T-helper 9 cell (primary cell): ENCODE measurements at places on chromosomes 3 and 15.

GRCh38 chr3:143002083-143002712 lies 828 bp downstream of the U2SURP start:
- DNase-seq = no peak

- DNase-seq = no peak
Measured at GRCh38 chr3:188211476-188211875, 57.5 kb downstream of the LPP start.

DNA sequence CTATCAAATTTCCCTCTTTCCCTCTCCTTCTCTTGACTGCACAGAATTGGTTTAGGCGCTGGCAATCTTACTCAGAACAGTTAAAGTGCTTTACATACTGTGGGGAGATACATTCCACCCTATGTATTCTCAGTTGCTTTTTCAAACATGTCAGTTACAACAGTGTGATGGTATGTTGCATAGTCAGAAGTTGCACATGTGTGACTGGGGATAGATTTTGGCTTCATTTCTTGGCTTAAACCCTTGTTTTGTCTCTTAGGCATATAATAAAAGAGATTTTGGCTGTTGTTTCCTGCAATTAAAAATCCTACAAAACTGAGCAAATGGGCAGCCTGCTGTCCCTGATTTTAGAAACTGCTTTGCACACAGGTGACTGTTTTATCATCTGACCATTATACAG lies 86.7 kb downstream of the PIK3R4 start:
- no peak for DNase-seq

DNA sequence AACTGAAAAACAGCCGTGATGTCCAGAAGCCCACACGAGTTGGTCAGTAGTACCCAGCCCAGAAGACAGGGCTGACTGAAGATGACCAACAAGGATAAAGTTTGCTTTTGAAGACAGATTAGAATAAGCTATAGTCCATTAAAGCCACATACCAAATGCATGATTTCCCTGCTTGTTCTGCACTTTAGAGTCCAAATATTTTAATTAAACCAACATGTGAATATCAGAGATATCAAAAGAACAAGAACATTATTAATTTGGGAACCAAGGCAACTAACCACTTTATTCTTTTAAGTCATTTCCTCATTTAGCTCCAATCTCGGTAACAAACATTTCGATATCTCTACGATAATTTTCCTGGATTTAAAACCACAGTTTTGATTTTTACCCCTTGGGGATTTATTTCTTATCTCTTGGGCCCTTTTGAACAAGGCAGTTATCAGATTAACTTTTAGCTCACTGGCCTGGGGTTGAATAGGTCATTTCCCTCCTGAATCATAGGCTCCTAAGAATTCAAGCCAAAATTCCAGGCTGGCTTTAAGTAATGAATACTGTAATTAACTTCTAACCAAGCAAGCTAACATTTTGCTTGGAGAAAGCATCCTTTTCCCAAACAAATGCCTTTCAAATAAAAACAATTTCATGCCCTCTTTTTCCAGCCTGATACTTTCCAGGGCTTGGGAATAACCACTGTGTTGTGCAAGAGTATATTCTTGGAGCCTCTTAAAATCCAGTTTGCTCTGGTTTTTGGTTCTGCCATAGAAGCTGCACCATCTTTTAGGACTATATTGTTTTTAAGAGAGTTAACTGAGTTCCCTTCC lies 102.9 kb upstream of the NR2E3 start:
- DNase-seq = no peak

DNA sequence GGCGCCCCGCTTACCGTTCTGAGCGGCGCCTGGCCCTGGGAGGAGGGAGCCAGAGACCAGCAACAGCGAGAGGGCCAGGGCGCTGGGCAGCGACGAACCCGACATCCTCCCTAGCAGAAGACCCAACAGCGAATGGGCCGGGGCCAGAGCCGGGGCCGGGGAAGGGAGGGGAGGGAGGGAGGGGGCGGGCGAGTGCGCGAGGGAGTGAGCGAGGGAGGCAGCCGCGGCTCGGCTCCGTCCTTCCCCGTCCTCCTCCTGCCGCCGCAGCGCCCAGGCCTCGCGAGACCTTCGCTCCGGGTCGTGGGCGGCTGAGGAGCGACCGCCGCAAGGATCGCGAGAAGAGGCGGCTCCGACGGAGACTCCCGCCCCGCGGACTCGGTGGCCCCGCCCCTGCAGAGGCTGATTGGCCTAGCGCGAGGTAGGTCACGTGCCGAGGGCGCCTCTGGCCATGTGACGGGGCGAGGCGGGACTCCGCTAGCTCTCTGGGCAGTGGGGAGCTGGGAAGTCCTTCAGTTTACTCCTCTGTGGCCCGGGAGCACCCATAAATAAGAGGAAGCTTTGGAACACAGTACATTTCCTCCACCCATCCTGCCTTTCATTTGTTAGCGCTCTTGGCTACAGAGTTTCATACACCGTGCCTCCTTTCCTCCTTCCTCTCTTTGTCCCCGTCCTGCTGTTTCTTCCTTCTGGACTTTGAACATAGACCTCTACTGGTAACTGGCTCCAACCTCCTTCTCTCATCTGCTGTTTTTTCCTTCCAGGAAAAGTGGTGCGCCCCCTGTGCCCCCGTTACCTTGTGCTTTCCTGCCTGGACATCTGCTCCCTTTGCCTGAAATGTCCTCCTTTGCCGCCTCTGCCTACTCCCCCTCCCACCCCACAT lies at the start of gene NPTN:
Gene NPTN (minus strand): TSS at position 279 of the 880 bp plus-strand sequence. CDS start 174 bp downstream, at position 105.
- DNase-seq = peak; percentile 96

DNA sequence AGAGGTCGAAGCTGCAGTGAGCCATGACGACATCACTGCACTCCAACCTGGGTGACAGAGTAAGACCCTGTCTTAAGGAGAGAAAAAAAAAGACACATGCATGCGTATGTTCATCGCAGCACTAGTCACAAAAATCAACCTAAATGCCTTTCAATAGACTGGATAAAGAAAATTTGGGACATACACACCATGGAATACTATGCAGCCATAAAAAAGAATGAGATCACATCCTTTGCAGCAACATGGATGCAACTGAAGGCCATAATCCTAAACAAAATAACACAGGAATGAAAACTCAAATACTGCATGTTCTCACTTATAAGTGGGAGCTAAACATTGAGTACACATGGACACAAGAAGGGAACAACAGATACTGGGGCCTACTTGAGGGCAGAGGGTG lies 53.1 kb downstream of the FSIP1 start:
- no peak for DNase-seq

DNA sequence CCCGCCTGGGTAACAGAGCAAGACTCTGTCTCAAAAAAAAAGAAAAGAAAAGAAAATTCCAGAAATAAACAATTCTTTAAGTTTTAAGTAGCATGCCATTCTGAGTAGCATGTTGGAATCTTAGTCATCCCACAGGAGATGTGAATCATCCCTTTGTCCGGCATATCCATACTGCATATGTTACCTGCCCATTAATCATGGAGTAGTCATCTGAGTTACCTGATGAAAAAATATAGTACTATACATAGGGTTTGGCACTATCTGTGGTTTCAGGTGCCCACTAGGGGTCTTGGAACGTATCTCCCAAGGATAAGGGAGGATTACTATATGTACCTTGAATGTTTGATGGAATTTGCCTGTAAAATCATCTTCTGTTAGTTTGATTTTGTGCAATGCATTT lies 6.3 kb upstream of the CCR4 start:
- no peak for DNase-seq

GRCh38 chr15:96166223-96167200 lies 164.0 kb upstream of the NR2F2 start:
- no peak for DNase-seq

DNA sequence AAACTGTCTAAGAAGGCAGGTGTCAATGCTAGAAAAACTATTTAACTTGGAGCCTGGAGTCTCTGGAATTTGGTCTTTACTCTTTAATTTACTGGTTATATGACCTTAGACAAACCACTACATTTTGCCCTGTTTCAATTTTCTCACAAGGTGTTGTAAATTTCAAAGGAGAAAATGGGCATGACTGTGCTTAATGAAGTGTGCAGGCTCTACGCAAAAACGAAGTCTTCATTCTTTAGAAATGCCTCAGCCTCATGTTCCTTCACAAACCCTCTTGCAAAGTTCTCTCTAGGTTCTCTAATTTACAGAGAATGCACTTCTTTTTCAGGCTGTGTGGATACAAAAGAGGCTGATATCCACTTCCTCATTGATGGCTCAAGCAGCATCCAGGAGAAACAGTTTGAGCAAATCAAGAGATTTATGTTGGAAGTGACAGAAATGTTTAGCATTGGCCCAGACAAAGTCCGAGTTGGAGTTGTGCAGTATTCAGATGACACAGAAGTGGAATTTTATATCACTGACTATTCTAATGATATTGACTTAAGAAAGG lies 39.1 kb downstream of the COL6A5 start:
- DNase-seq = no peak

DNA sequence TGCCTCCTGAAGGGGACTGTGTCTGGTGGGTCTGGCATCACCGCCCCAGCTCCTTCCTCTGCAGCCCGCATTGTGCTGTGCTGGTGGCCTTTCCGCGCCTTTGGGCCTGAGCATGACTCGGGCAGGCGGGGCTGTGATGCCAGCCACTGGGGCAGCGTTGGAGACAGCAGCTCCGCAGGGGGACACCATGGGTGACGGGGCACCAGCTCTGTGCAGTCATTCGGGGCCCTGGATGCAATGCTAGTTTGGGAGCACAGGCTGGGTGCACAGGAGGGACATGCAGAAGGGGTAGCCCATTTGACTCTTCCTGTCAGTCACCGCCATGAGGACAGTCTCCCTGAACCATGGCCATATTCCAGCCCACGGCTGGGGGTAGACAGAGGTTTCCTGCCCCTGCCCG lies 83.8 kb upstream of the SNRPA1 start:
- DNase-seq = no peak

DNA sequence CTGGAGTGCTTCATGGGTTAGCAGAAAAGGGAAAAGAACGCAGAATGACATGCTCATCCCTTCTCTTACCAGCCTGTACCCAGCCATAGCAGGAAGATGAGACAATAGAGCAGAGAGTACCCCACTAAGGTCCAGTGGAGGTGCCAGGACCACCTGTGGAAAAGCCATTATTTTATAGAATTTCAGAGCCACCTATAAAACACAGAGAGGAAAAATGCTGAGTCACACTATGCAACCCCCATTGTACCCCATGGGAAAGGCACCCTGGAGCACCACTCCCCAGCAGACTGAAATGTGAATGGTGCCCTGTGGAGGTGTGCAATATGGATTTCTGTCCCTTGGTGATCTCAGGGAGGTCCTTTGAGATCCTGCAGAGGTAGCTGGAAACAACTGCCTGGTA lies 97.2 kb downstream of the HES1 start:
- no peak for DNase-seq

DNA sequence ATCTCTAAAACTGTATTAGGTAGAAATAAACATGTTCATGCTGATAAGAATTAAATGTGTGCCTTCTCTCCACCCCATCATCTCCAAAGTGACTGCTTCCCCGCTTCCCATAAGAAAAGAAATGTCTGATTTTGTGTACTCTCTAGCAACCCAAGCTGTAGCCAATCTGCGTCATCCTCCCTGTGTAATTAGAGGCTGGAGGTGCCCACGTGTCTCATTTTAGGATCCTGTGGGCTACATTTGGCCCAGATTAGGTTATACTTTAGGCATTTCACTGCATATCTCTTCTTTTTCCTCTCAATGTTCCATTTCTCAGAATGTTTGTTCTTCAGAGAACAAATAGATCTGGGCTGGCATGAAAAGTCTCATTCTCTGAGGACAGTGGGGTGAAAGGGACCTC lies 19.3 kb upstream of the ZNF148 start:
- DNase-seq = no peak

DNA sequence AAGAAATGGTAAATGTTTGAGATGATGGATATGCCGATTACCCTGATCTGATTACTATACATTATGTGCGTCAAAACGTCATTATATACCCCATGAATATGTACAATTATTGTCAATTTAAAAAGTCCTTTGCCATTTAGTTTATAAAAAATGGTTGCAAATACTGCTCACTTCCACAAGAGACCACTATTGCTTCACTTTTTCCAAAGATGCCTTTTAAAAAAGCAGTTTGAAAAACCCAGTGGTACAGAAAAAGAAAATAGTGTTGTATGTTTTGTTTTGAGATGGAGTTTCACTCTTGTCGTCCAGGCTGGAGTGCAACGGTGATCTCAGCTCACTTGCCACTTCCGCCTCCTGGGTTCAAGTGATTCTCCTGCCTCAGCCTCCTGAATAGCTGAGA lies 39.3 kb downstream of the EDEM1 start:
- DNase-seq = no peak

DNA sequence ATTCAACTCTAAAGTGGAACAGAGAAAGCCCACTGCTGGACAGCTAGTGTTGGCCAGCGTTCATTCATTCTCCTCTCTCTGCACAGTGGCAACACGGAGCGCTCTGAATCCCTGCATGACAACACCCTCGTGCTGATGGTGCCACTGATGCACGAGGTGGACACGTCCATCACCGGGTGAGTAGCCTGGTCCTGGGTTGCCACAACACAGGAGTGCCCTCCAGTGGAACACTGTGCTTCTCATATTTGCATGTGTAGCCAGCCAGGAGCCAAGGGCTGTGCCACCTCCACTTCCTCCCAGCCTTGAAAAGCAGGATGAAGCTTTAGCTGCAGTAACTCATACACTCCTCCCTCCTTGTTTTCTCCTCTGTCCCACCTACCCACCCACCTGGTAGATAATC lies 120.0 kb upstream of the CTDSPL start:
- no peak for DNase-seq

- DNase-seq = no peak
Measured at GRCh38 chr15:23572844-23573243, 7.4 kb downstream of the MKRN3 start.

DNA sequence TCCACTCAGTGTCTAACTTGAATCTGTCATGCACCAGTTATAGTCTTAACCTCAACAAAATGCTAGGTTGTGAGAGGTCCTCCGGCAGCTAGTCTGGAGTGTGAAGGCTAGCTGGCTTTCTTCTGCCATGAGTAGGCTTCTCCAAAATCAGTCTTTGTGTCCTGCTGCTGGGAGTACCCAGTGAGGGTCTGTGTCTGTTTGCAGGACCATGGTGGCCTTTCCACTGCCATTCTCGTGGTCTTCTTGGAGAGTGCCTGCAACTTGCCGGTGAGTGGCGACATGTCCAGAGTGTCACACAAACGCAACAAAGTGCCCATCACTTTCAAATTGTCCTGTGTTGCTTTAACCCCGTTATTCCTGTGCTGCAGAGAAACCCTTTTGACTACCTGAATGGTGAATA lies 34.0 kb downstream of the ESYT3 start:
- no peak for DNase-seq

DNA sequence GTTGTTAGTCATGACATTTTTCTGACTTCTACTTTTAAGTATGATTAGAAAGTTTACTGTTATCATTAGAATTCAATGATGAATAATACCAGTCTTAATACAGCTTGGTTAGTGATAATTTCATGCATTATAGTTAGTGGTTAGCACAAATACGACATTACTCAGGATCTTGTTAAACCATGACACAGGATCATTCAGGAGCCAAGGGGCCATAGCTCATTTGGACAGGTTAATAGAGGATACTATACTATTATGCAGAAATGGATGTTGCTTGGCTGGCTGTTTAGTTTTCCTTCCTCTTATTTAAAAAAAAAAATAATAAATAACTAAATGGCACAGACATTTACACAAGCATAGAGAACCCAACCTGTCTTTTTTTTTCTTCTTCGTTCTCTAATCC lies 55.5 kb downstream of the NSUN3 start:
- no peak for DNase-seq

GRCh38 chr3:193270451-193270850 lies 29.4 kb downstream of the PLAAT1 start:
- no peak for DNase-seq
